NCI-H1092 (cell line): ENCODE measurements at places on chromosomes 4 and X.

DNA sequence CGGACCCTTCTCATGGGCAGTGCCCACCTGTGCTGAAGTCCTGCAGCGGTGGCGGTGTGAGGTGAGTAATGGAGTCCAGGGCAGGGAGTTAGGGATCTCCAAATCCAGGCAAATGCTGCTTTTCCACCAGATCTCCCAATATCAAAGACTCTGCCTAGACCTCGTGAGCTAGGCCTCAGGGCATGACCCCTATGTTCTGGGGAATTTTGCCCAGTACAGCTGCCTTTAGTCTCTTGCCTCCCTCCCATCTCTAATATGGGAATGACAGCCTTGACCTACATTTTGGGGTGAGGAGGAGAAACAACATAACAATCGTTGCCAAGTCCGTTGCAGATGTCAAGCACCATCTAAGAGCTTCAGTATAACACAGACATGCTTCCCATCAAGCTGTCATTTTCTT, 7.3 kb downstream of the PAK3 start:
- no peak for DNase-seq

GRCh38 chr4:62822306-62822705, 1586.9 kb downstream of the TECRL start:
- no peak for DNase-seq

GRCh38 chrX:77894921-77895886, at the start of gene MAGT1:
Gene MAGT1 (minus strand): TSS chrX:77895435. CDS start chrX:77895410, 25 bp downstream.
- DNase-seq: peak; percentile 97

- no peak for DNase-seq
Measured at GRCh38 chr4:5706486-5707290, 1.7 kb downstream of the EVC2 start.

DNA sequence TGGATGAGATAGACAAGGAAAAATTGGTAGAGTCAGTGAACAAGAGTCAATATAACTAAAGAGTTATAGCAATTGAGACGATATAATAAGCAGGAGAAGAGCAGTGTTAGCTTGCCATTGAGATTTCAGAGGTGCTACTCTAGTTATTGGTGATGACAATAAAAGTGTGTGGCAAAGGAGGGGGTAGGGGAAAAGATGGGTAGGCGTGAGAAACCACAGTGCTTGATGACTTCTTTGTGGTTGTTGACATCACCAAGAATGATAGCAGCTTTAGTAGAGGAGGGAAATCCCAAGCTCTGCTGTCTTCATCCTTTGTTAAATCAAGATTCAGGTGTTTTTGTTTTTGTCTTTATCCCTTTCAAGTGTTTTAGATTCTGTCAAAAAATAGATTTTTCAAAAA, 179.9 kb upstream of the PPP3CA start:
- DNase-seq: no peak

- DNase-seq: no peak
Measured at GRCh38 chrX:65035446-65035770, 59.2 kb upstream of the ZC4H2 start.
